ENCODE measurements at places on chromosomes 11 and 22. TPM values are rescaled to one million over a fixed set of nuclear protein-coding genes. Genes with fewer than 3 reads are reported as not detected.

CASP1 gene
- 22.7 TPM for total RNA-seq

GRCh38 chr22:31055635-31056159 lies 25.4 kb upstream of the SMTN start:
- peak; percentile 91 for DNase-seq

KRTAP5-11 gene
- total RNA-seq, result not detected

NRIP3 gene
- total RNA-seq, result 1.9 TPM

GRCh38 chr11:95219599-95219998 lies 11.4 kb downstream of the SESN3 start:
- DNase-seq, result no peak

DNA sequence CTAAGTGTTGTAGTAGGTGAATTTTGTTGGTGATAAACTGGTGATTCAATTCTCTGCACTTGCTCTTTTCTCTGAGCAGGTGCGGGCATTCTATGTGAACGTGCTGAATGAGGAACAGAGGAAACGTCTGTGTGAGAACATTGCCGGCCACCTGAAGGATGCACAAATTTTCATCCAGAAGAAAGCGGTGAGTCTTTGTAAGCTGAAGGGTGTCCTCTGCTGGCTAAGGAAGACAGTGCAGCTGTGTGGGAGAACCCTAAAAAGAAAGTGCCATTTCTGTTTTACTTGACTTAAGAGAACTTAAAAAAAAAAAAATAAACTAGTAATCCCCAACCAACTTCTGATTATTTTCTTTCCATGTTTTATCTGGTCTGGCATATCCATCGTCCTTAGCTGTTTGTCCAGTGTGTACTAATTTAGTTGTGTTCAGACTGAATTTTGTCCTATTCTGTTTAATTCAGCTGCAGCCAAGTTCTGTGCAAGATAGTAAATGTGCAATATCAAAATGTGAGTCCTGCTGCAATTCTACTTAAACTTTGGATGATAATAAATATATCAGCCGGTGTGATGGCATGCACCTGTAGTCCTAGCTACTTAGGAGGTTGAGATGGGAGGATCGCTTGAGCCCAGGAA lies 29.6 kb downstream of the CAT start:
- DNase-seq, result no peak

DNA sequence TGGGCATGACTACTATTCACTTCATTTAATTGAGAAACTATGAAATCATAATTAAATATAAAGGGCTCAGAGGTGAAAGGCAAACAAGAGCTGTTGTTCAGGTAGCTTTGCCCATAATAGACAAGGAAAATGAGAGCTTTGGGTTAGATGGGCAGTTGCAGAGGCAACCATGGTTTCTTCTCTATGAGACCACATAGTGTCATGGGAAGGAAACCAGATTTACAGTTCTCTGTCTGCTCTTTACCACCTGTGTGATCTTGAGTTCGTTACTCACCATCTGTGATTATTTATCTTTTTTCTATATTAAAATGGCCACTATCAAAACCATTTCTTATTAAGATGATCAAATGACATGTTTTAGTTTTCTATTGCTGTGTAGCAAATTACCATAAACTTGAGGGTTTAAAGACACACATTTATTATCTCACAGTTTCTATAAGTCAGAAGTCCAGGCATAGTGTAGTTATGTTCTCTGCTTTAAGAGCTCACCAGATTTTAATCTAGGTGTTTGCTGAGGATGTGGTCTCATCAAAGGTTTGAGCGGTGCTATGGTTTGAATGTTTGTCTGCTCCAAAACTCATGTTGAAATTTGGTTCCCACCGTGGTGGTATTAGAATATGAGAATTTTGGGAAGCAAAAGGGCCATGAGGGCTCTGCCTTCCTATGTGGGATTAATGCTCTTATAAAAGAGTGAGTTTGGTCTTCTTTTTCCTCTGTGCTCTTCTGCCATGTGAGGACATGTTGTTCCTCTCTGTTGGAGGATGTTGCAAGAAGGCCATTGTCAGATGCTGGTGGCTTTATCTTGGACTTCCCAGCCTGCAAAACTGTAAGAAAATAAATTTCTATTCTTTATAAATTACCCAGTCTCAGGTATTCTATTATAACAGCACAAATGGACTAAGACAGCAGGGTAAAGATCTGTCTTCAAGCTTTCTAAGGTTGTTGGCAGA lies 38.2 kb downstream of the OR2AG2 start:
- no peak for DNase-seq

- DNase-seq, result no peak
These were observed 4.4 kb downstream of the UBASH3B start for GRCh38 chr11:122659676-122660554.

PVALB gene
- total RNA-seq, result not detected

OR52E1 gene
- not detected for total RNA-seq

GRCh38 chr22:28505416-28506149 lies 174.1 kb downstream of the TTC28 start:
- DNase-seq, result no peak

OR56A1 gene
- not detected for total RNA-seq

DNA sequence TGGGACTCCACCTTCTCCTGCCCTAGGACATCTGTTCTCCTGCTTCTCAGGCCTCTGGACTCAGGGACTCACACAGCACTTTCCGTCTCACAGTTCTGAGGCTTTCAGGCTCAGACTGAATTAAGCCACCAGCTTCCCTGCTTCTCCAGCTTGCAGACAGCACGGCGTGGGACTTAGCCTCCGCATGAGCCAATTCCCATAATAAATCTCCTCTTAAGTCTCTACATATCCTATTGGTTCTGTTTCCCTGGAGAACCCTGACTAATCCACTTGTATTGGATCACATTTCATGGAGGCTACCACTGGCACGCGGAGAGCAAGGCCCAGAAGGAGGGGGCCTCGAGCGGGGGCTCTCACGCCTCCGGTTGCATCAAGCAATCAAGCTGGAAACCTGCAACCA lies 1313.6 kb downstream of the TBC1D22A start:
- no peak for DNase-seq

DNA sequence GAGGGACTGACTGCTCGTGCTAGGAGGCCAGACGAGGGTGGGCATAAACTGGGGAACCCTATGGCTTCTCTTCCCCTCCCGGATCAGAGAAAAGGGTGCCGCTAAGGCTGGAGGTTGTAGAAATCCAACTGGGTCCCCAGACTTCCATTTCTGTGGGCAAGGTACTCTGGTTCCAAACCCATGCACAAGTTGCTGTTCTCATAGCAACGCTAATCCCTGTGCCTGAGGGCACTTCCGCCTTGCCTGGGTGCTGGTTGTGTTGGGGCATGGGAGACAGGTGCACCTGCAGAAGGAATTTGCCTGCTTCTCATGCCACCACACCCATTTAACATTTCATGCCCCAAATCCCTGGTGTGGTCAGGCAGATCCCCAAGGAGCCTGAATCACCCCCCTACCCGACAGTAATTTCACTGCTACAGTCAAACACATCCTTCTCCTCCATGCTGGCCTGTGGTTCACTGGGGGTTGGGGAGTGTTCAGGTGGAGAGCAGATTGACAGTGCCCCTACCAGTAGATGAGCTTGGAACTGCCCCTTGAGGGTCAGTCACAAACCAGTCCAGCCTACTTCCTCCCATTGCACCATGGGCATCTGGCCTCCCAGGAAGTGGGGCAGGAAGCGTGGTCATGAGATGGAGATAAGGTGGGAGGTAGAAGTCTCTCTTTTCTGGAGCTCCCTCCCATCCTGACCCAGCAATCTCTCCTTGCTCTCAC lies 1.2 kb downstream of the C2CD2L start:
- DNase-seq, result no peak

DNA sequence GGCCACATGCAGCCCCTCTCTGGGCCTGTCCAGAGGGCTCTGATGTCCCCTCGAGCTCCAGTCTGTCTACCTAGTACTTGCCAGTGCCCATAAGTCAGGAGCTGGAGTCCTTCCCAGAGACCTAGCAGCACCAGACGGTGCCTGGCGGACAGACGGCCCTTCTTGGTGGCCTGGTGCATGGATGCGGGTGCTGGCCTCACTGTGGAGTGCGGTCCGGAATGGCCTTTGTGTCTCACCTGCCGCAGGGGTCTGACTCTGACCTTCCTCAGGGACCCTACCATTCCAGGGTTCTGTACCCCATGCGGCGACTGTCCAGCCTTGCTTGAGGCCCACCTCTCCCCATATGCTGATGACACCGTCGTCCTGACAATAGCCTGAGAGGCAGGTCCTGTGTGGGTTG lies 29.4 kb upstream of the SMIM38 start:
- no peak for DNase-seq

DNA sequence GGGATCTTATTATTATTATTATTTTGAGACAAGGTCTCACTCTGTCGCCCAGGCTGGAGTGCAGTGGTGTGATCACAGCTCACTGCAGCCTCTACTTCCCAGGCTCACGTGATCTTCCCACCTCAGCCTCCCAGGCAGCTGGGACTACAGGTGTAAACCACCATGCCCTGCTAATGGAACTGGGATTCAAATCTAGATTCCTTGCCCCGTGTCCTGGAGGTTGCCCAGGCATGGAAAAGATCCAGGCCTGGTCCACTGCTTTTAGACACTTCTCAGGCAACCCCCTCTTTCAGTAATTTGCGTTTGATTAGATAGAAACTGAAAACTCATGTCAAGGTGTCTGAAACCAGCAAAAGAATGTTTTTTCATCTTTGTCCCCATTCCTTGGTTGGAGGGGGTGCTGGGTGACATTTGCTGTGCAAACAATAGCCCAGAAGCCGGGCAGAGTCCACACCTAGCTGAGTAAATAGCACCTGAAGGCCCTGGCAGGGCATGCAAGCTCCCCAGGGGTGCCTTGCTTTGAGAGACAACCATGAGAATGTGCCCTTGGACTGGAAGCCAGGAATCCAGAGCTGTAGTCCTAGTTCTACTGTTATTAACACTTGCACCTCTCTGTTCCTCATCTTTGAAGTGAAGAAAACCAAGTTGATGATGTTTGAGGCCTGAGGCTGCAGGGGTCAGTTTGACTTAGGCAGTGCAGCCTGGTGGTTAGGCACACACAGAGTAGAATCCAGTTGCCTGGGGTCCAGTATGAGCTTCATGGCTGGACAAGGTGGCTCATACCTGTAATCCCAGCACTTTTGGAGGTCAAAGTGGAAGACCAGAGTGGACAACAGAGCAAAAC lies 19.1 kb upstream of the XBP1 start:
- DNase-seq, result no peak
